Transverse colon (tissue), 4 donors: ENCODE measurements at places on chromosomes 13 and 19. TPM values are rescaled to one million over a fixed set of nuclear protein-coding genes. Genes with fewer than 3 reads are reported as not detected.

Gene C13orf42
- not detected for total RNA-seq

Gene ELAVL1
- total RNA-seq = 11.9 TPM

Gene F10
- 3.8 TPM for total RNA-seq

Gene SHISA7
- 0.75 TPM for total RNA-seq

Gene ADGRE3
- total RNA-seq = not detected

Gene ZFP36
- 280 TPM for total RNA-seq

Gene NDUFA7
- 13.1 TPM for total RNA-seq

Gene SLC6A16
- total RNA-seq = 0.75 TPM

Gene ZFP28
- total RNA-seq = 0.20 TPM

Gene PRR36
- not detected for total RNA-seq

Gene ZNF99
- not detected for total RNA-seq

Gene ZNF681
- 2.3 TPM for total RNA-seq

Gene PSPN
- total RNA-seq = 3.7 TPM

Gene ABHD17A
- total RNA-seq = 90.0 TPM

Gene CDX2
- 124 TPM for total RNA-seq

Gene CEACAM19
- total RNA-seq = 19.1 TPM

Gene WDR88
- total RNA-seq = not detected

Gene ZNF101
- total RNA-seq = 6.8 TPM

Gene IL12RB1
- not detected for total RNA-seq

Gene DEDD2
- total RNA-seq = 67.7 TPM

Gene ZNF726
- not detected for total RNA-seq

Gene CCDC8
- total RNA-seq = 1.2 TPM

Gene ZSWIM4
- 5.1 TPM for total RNA-seq

Gene ZNF730
- total RNA-seq = not detected

Gene FGF22
- not detected for total RNA-seq

Gene NAA16
- 19.5 TPM for total RNA-seq

Gene POSTN
- 28.7 TPM for total RNA-seq

Gene RAB3A
- 2.2 TPM for total RNA-seq

Gene SPC24
- not detected for total RNA-seq

Gene COLGALT1
- total RNA-seq = 78.6 TPM
